ENCODE measurements at places on chromosomes 1 and 21. TPM values are rescaled to one million over a fixed set of nuclear protein-coding genes. Genes with fewer than 3 reads are reported as not detected.
A peak's percentile ranks its signal among the peaks of the same experiment; 100 is the strongest.

Gene UBL4B
- total RNA-seq = not detected

GRCh38 chr1:41901551-41901950 is 17.2 kb downstream of the HIVEP3 start:
- DNase-seq = no peak

GRCh38 chr1:6420454-6421042 is 829 bp upstream of the HES2 start:
- DNase-seq = no peak

GRCh38 chr1:177632923-177633615 is 336.8 kb downstream of the SEC16B start:
- no peak for DNase-seq

GRCh38 chr1:247417831-247418230 is 1.9 kb downstream of the NLRP3 start:
- DNase-seq = no peak

DNA sequence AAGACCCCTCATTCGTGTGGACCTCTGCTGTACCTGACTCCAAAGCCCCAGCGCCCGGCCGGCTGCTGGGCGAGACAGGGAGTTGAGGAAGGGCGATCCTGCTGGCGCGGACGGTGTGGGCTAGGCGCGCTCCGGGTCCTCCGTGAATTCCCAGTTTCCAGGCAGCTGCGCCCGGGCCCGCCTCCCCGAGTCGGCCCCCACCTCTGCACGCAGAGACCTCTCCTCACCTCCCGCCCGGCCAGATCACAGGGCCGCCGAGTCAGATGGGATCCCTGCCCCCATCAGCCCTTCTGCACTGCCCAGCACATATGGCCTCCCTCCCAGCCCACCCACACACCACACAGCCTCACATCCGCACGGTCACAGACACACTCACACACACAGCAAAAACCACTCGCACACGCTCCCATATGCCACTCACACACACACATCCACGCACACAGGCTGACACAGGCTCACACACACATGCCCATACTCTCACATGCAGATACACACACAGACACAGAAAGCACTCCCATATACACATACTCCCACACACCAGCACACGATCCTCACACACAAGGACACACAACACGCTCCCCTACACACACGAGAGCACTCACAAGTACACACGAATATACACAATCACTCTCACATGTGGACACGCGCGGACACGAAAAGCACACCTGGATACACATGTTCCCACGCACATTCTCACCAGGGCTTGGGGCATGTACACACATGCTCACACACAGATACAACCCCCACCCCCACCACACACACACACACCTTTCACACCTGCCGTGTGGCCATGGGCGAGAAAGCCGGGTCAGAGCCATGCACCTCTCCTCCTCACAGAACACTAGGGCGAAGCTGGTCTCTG is 7.2 kb upstream of the GUCA2B start:
- no peak for DNase-seq

GRCh38 chr1:246753670-246754535 is 29.7 kb downstream of the SCCPDH start:
- peak; percentile 50 for DNase-seq

Gene CASP9
- total RNA-seq = 6.2 TPM

GRCh38 chr1:50097021-50097679 is 11.6 kb upstream of the ELAVL4 start:
- no peak for DNase-seq

GRCh38 chr1:44146536-44147361 is 5.3 kb upstream of the KLF18 start:
- no peak for DNase-seq

Gene ITLN1
- total RNA-seq = not detected

Gene PLEKHG5
- total RNA-seq = 20.3 TPM

DNA sequence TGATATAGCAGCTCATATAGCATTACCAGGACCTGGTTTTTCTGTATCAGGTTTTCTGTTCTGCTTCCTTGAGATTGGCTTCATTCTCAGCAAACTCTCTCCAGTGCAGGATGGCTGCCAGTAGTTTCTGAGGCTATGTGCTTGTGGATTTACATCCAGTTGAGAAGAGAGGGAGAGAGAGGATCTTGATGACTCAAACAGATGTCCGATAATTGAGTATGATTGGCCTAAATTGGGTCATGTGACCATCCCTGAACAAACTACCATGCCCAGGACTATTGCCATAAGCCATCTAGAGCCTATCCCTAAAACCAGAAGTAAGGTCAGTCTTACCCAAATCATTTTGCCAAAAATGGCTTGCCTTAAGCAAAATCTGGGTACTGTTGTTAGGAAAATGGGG is 18.1 kb upstream of the PSMA5 start:
- no peak for DNase-seq

DNA sequence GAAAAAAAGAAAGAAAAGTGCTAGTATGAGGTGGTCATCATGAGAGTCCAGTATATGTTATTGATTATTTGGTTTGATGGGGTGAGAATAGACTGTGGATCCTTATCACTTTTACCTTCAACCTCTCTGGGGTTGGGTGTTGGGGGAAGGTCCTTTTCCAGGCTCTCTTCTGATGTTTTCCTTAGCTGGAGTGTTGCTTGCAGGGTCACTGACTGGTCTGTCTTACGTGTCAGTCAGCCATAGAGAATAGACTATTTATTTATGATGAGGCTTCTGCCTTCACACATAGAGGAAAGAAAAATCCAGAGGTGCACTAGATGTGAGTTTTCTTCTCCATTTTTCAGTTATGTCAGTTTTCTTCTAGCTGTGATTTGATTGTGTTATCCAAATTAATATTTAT is 36.5 kb downstream of the MAP3K21 start:
- no peak for DNase-seq

Gene CELA3A
- total RNA-seq = not detected

GRCh38 chr21:15005391-15005790 is 59.4 kb downstream of the NRIP1 start:
- no peak for DNase-seq

DNA sequence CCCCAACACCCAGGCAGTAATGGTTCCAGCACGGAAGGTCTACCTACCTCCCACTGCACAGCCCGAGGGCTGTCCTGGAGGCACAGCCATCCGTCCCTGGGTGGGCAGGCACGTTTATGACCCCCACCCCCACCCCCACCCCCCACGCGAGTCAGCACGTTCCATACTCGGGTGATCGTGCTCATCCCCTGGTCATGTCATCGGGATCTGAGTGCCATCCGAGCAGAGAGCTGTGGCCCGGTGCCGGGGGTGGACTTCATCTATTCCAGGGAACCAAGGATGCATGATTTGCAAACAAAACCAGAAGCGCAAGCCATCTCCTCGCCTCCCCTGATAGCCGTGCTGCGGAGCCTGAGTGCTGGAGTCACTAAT is 1.1 kb downstream of the TSPEAR start:
- no peak for DNase-seq

DNA sequence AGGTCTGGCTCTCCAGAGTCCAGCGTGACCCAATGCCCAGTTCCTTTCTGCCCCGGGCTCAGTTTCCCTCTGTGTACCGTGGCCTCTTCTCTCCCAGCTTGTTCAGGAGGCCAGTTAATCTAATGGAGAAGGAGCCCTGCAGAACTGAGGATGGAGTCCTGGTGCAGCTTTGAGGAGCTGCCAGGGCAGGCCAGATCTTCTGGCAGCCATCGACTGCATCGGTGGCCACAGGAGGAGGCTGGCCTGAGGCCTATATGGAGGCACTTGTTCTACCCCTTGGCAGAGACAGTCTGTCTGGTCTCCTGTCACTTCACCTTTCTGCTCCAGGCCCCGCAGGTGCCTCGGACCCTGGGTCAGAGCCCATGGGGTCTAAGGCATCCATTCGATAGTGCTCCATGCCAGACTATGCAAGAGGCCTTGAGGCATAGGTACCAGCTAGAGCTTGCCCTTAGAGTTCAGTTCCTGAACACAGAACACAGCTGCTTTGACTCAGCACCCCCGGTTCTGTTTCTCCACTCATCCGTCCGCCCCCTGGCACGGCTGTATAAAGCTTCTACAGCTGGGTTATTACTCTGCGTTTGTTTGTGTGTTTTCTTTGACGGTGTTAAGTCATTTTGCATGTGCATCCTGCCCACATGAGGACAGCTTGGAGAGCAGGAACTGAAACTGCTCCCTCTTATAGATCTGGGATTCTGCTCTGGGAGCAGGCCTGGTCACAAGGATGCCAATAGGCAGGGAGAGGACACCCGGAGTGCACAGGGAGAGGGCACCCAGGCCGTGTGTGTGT is 18.5 kb upstream of the LRRN2 start:
- DNase-seq = no peak

Data from HT1080 (cell line).